ENCODE measurements at places on chromosomes 3 and 15. TPM values are rescaled to one million over a fixed set of nuclear protein-coding genes. Genes with fewer than 3 reads are reported as not detected.
A peak's percentile ranks its signal among the peaks of the same experiment; 100 is the strongest.

Gene ROPN1
- total RNA-seq: not detected

Gene TLR9
- 0.17 TPM for total RNA-seq

Gene CHSY1
- total RNA-seq: 11.7 TPM

Gene ERC2
- total RNA-seq: 0.94 TPM

Gene MAP1A
- 13.0 TPM for total RNA-seq

Gene AGBL1
- total RNA-seq: not detected

Gene ZNF501
- 3.5 TPM for total RNA-seq

Gene ADAM10
- total RNA-seq: 77.1 TPM

Gene TRANK1
- 6.6 TPM for total RNA-seq

Gene SV2B
- 2.5 TPM for total RNA-seq

Gene TJP1
- 123 TPM for total RNA-seq

Gene KLHL6
- total RNA-seq: 0.87 TPM

Gene SLC22A13
- total RNA-seq: not detected

DNA sequence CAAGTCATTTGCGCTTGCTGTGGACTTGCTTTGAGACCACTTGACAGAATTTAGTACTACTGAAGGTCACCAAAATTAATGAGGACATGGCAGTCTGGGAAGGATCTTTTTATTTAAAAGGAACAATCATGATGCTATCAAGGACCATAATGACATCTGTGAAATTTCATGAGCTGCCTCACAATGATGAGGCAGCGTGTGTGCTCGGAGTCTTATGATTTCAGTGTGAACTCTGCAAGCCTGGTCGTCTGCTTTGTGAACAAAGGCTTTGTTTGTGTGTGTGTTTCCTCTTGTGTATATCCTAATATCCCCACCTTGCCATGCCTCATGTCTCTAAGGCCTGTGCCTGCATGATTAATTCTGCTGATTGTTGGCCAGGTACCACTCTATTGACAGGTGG is 46.7 kb downstream of the RAD54L2 start:
- DNase-seq: no peak

DNA sequence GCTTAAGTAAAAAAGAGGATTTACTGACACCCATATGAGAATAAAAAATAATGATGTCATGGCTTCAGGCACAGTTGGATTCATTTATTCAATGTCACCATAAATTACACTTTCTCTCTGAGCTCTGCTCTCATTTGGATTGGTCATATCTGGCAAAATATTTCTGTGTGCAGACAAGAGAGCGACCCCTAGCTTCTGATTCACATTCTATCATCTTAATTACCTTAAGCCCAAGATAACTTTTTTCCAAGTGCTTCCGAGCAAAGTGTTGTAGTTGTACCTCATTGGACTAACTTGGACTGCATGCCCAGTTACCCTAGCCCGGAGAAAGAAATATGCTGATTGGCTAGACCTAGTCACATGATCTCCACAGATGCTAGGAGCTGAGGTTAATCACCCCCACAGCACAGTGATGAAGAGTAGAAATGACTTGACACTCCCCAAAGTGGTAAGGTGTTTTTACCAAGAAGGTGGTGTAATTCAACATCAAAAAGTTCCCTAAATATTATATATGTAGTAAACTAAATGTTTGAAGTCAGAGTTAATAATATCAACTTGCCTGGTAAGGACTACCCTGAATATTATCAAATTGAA is 552.2 kb upstream of the SUCLG2 start:
- DNase-seq: no peak

GRCh38 chr3:153246806-153247205 is 84.8 kb downstream of the RAP2B start:
- DNase-seq: no peak

GRCh38 chr15:37133602-37134001 is 33.3 kb upstream of the MEIS2 start:
- DNase-seq: no peak

GRCh38 chr3:145294572-145294971 is 866.4 kb downstream of the PLOD2 start:
- no peak for DNase-seq

DNA sequence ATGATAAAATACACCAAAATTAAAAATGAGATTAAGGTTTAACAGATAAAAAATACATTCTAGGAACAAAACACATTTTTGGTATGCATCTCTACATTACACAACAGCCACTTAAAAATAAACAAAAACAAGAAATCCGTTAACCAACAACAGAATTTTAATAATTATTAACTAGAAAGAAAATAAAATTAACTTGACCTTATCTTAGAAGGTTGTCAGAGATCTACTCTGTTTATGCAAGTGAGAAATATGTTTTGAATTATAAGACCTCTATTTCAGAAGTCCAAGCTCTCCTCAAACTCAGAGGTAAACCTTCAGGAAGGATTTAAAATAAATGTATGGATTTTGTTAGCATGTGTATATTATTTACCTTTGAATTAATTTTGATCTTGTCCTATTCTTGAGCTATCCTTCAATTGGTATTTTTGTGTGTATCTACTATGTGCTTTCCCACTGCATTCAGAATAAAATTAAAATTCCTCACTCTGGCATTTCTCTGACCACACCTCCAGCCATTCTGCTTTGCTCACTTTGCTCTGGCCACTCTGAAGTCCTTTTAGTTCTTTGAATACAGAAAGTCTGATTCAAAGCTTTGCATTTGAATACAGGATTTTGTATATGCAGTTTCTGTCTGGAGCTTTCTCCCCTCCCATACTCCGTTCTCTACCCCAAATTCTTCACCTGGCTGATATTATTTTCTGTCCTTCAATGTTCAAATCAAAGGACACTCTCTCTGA is 352.0 kb downstream of the ZBTB20 start:
- no peak for DNase-seq

GRCh38 chr3:123816673-123817207 is 67.4 kb downstream of the MYLK start:
- no peak for DNase-seq

- DNase-seq: no peak
Measured at GRCh38 chr3:54481606-54482365, 359.4 kb downstream of the CACNA2D3 start.

- DNase-seq: no peak
Measured at GRCh38 chr3:138463724-138464490, 29.5 kb downstream of the ESYT3 start.

- no peak for DNase-seq
Measured at GRCh38 chr3:160486459-160486869, 36.9 kb upstream of the TRIM59 start.

DNA sequence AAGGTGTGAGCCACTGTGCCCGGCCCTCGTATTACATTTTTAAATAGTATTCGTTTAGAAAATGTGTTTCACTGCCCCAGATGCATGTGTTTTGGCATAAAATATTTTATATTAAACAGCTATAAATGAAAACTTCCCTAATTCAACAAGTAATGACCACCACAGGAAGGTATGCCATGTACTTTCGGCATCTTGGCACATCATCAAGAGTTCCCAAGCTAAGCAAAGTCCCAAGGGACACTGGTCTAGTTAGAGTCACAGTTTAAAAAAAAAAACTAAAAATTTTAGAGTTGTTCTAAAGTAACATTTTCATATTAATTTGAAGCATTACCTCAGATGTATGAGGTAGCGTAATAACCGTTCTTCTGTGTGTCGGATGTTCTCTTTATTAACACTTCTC is 15.6 kb upstream of the ARPP19 start:
- no peak for DNase-seq

DNA sequence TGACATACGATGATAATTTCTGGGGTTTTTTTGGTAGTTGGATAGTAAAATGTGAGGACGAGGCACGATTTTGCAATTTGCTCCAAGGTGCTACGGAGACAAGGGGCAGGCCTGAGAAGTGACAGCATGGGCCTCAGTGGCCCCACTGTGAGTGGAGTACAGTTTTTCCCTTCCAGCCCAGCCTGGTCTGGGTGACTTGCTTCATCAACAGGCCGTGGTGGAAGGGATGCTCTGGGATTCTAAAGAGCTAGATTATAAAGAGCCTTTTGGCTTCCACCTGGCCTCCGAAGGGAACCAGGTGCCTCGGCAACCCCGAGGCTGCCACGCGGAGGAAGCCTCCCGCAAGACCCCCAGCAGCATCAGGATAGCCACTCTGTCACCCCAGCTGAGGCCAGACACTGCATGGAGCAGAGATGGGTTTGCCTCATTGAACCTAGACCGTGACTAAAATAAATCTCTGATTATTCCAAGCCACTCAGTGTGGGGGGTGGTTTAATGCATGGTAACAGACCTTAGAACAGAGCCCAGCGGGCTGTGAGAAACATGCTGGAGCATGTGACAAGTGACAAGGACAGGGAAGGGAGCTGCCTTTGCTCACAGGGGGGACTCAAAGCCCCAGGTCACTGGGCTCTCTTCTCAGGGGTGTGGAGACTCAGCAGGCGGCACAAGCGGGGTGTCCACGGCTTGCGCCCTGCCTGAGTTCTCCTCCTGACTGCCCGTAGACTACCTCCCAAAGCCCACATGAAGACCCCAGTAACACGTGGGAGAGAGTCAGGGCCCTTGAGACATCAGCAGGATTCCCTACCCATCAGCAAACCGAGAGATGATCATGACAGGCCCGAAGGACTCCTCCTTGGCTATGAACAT is 22.6 kb upstream of the SLC41A3 start:
- DNase-seq: no peak

DNA sequence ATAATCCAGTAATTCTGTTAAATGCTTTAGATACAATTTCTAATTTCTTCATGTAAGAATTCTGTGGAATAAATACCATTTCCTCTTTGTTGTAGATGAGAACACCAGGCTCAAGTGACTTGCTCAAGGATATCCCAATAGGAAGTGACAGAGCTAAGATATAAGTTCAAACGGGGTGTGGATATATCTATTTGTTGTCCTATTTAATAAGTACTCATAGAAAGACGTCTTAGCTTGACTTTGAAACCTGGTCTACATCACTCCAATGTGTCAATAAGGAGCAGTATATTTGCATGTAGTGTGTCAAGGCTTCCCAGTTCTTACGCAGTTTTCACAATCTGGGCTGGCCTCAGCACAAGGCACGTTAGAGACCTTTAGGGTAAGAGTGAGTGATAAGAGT is 4.7 kb upstream of the GCSAM start:
- DNase-seq: no peak

DNA sequence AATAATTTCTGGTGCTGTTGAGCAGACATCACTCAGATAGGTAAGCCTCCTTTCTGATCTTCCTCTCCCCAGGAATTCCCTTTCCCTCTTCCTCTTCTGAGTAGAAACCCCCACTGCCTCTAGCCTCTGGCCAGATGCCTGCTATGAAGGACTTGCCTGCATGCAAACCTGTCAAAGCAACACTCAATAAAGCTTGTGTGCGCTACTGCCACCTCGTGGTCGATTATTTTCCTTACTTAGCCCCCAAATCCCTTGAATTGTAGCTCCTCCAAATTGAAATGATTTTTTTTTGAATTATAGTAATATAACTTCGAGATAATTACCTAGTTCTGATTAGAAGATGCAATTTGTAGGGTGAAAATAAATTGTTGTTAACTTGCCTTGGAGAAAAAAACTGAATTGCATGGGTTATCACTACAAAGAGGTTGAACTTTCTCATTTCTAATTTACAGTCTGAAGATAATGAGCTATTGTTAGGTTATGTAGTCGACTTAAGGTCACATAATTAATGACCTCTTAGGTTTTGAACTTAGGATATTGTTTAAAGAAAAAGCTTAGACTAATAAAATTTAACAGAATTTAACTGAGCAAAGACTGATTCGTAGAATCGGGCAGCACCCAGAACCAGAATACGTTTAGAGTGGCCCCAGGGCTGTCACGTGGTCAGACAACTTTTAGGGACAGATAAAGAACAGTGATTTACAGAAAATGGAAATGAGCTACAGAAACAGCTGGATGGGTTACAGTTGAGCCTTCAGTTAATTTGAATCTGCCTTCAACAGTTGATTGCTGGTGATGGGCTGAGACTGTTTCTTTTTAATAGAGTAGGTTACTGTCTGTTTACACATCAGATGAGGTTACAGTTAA is 269.3 kb downstream of the ARPP21 start:
- peak; percentile 42 for DNase-seq

DNA sequence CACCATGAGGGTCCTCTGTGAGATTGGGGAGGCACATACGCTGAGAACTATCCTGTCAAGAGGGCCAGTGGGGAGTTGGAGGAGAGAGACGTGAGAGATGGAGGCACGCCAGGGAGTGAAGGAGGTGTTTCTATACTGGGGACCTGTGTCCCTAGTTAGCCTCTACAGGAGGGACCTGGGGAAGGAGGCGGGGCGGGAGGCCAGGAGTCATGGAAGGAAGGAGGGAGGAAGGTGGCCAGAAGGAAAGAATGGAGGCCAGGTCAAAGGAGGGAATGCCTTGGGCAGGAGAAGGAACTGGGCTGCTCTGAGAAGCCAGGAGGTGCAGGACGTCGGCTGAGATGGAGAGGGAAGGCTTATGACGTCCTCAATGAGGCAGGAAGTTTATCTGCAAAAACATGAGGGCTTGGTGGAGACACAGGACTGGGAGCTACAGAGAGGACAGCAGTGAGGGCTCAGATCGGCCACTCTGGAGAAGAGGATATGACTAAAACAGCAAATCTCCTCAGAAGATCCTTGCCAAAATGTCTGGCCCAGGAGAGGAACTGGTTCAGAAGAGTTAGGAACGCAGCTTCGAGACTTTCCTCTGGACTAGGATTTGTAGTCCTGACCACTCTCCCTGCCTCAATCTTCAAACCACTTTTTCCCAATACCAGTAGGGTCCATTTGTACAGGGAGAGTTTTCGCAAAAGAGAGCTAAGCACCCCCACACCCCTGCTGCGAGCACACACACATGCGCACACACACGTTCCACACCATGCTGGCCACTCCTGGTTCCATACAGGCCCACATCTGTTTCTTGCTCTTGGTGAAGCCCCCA is 59.9 kb downstream of the ADCY5 start:
- peak; percentile 65 for DNase-seq

GRCh38 chr3:125141596-125142419 is 70.7 kb downstream of the SLC12A8 start:
- DNase-seq: peak; percentile 88

GRCh38 chr3:49456466-49456865 is 13.6 kb upstream of the DAG1 start:
- no peak for DNase-seq

GRCh38 chr15:77243135-77243534 is 172.2 kb upstream of the TSPAN3 start:
- no peak for DNase-seq
